ENCODE measurements at places on chromosomes 2 and 18. TPM values are rescaled to one million over a fixed set of nuclear protein-coding genes. Genes with fewer than 3 reads are reported as not detected.

RTP5 gene
- not detected for total RNA-seq

MAP3K19 gene
- not detected for total RNA-seq

PROKR1 gene
- not detected for total RNA-seq

LRP1B gene
- not detected for total RNA-seq

GRHL1 gene
- 0.64 TPM for total RNA-seq

DSG1 gene
- total RNA-seq, result not detected

DNA sequence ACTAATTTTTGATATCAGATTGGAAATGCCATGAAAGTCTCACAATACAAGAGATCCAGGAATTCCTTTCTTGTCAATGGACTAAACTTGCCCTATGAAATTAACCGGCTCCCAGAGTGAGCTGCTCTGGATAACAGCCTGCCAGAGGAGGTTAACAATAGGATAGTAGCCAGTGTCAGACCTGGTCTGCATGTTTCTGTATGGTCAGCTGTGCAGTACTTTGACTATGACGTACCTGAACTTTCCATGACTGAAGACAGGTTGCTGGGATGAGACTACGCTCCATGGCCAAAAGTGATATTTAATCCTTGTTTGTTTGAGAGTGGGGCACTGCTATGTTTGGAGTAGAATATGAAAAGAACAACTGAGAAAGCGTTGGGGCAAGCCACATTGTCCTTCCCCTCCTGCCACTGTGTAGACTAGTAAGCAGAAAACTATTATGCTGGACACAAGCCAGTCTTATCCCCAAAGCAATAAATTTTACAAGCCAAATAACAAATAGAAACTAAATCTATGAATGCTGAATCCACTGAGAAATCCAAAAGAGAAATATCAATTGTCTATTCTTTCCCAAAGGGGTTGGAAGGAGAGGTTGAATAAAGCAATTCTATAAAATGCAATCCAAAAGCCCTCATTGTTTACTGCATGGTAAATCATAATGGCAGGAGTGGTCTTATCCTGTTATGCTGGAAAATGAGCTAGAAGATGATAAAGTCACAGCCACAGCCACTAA lies 115.5 kb upstream of the CYP26B1 start:
- no peak overlapping the region for H3K4me3 ChIP-seq
- H3K27me3 ChIP-seq, result no peaks in the 10 kb centered on the region
- no peaks in the 10 kb centered on the region for H3K36me3 ChIP-seq
- DNase-seq, result no peak
- no peaks in the 10 kb centered on the region for H3K4me1 ChIP-seq
- H3K27ac ChIP-seq, result no peak overlapping the region

GRCh38 chr2:16584824-16585540 lies 80.7 kb downstream of the CYRIA start:
- no peak overlapping the region for H3K4me3 ChIP-seq
- H3K27me3 ChIP-seq, result no peaks in the 10 kb centered on the region
- DNase-seq, result no peak

DNA sequence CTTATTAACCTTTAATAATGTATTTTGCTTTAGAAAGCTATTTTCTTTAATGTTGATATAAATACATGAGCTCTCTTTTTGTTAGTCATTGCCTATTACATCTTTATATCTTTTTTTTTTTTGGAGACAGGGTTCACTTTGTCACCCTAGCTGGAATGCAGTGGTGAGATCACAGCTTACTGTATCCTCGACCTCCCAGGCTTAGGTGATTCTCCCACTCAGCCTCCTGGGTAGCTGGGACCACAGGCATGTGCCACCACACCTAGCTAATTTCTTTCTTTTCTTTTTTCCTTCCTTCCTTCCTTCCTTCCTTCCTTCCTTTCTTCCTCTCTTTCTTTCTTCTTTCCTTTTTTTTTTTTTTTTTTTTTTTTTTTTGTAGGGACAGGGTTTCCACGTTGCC lies 15.4 kb downstream of the NAB1 start:
- no peaks in the 10 kb centered on the region for H3K27me3 ChIP-seq
- peaks cover 32% of the 10 kb centered on the region for H3K4me1 ChIP-seq
- H3K4me3 ChIP-seq, result no peak overlapping the region
- H3K36me3 ChIP-seq, result peaks cover 43% of the 10 kb centered on the region
- no peak overlapping the region for H3K27ac ChIP-seq

GRCh38 chr18:10336749-10337350 lies 117.6 kb upstream of the APCDD1 start:
- no peak for DNase-seq
- H3K4me3 ChIP-seq, result no peak overlapping the region
- H3K27me3 ChIP-seq, result no peaks in the 10 kb centered on the region
- H3K27ac ChIP-seq, result no peak overlapping the region
- H3K36me3 ChIP-seq, result no peaks in the 10 kb centered on the region
- no peaks in the 10 kb centered on the region for H3K4me1 ChIP-seq

GRCh38 chr2:129747500-129748125 lies 231.9 kb upstream of the RAB6C start:
- H3K27me3 ChIP-seq, result peaks cover 4% of the 10 kb centered on the region
- H3K4me3 ChIP-seq, result no peak overlapping the region
- no peak overlapping the region for H3K27ac ChIP-seq

DNA sequence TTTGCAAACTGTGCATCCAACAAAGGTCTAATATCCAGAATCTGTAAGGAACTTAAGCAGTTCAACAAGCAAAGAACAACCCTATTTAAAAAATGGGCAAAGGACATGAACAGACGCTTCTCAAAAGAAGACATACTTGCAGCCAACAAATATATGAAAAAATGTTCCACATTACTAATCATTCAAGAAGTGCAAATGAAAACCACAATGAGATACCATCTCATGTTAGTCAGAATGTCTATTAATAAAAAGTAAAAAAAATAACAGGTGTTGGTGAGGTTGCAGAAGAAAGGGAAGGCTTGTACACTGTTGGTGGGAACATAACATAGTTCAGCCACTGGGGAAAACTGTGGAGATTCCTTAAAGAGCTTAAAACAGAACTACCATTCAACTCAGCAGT lies 126.2 kb downstream of the NAT8 start:
- H3K27me3 ChIP-seq, result no peaks in the 10 kb centered on the region
- H3K27ac ChIP-seq, result no peak overlapping the region

All from activated CD8-positive, alpha-beta memory T cell treated with anti-CD3 and anti-CD28 coated beads, Interleukin-2, amount 10 ng/mL, durations not matched to agents 7 days and 5 days (primary cell).